NCI-H187 treated with DMSO at 0.1 percent for 48 hours (cell line): ENCODE measurements at places on chromosomes 1 and 21.
A peak's percentile ranks its signal among the peaks of the same experiment; 100 is the strongest.

GRCh38 chr1:68314151-68314780 is 81.9 kb upstream of the WLS start:
- peak; percentile 72 for DNase-seq

GRCh38 chr1:7346070-7346596 is 425.0 kb upstream of the VAMP3 start:
- DNase-seq: no peak

- DNase-seq: no peak
Observed at GRCh38 chr1:198520524-198521254, 19.8 kb downstream of the ATP6V1G3 start.

DNA sequence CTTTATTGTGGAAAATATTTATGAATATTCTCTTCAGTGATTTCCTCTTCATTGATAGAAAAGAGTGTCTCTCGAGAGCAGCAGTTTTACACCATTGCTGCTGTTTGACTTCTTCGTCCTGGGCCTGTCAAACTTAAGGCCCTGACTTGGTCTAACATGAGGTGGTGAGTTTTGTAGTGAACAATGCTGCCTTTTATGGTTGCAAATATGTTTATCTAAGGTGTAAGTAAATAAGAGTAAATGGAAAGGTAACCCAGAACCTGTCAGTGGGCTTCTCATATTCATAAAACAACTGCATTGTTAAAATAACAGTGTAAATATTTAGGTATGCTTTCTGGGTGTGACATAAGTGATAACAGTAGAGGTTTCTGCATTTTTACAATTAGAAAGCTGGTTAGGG is 62.8 kb upstream of the SCCPDH start:
- DNase-seq: no peak

DNA sequence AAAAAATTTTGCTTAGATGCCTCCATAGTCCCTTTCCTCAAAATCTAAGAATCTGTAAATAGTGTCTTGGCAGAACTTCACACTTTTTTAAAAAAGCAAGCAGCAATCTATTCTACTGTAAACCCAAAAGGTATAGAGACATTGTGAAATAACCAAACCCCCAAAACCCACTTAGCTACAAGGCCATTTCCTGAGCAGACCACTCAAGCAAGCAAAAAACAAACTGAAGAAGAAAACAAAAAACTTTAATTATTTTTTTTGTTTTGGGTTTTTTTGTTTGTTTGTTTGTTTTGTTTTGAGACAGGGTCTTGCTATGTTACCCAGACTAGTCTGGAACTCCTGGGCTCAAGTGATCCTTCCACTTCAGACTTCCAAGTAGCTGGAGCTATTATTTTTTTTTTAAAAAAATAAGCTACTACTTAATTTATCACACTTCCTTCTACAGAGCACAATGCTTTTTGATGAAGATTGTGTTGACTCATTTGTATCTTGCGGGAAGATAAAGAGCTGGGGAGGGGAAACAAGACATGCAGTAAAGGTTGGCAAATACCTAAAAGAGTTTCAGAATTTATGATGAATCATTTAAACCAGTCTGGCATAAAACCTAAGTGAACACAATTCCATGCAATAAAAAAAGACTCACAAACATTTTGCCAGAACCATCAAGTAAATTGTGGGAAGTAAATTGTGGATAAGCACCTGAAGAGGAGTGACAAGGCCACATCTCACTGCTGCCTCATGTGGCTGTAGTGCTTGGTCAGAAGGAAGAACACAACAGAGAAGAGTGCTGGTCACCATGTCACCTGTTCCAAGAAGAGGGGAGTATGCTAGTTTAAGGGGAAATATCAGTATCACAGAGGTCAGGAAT is 2.7 kb upstream of the PTPN22 start:
- no peak for DNase-seq

GRCh38 chr21:31395268-31395667 is 51.2 kb upstream of the TIAM1 start:
- DNase-seq: no peak

DNA sequence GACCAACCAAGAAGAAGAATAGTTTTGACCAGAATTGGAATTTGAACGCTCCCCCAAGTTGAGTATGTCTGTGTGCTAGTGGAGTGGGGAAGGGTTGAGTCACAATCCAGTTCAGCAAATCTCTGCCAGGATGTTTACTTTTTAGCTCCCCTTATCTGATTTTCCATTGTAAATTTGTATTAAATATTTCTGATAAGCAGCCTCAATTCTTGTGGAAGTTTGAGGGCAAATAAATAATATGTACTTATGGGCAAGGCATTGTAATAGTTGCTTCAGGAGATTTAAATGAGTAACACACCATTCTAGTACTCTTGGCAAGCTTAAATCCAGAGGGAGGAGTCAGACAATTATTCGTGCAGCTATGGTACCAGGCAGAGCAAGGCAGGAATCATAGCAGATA is 14.4 kb downstream of the CXADR start:
- no peak for DNase-seq

GRCh38 chr1:102615896-102616295 is 492.4 kb downstream of the COL11A1 start:
- no peak for DNase-seq
